Esophagus muscularis mucosa (tissue), 4 donors: ENCODE measurements at places on chromosomes 2 and 18. TPM values are rescaled to one million over a fixed set of nuclear protein-coding genes. Genes with fewer than 3 reads are reported as not detected.

GALR1 gene
- 0.06 TPM for total RNA-seq

DNA sequence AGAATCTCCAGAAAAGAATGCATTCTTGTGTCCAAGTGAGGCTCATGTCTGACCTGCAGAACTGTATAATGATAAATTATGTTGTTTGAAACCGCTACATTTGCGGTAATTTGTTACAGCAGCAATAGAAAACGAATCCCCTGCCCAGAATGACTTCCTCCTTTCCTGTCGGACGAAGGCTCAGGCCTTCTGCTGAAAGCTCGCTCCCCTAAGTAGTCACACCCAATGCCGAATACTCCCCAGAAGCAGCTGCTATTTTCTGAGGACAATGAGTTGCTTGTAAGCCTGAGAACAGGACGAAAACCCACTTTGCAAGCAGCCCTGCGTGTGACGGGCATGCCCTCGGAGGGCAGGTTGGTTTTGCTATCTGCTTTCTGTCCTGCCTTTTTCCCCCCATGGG, 27.7 kb upstream of the PTPN4 start:
- no peaks in the 10 kb centered on the region for H3K36me3 ChIP-seq
- no peak overlapping the region for H3K4me3 ChIP-seq
- no peaks in the 10 kb centered on the region for H3K4me1 ChIP-seq
- H3K27me3 ChIP-seq, result no peaks in the 10 kb centered on the region
- DNase-seq, result no peak
- H3K27ac ChIP-seq, result no peak overlapping the region

GCG gene
- total RNA-seq, result not detected

- H3K27ac ChIP-seq, result no peak overlapping the region
- H3K36me3 ChIP-seq, result peaks cover 10% of the 10 kb centered on the region
- no peaks in the 10 kb centered on the region for H3K4me1 ChIP-seq
- no peaks in the 10 kb centered on the region for H3K27me3 ChIP-seq
- H3K4me3 ChIP-seq, result no peak overlapping the region
- no peak for DNase-seq
These were observed 94.1 kb downstream of the PRPF40A start for GRCh38 chr2:152623076-152623740.

DNA sequence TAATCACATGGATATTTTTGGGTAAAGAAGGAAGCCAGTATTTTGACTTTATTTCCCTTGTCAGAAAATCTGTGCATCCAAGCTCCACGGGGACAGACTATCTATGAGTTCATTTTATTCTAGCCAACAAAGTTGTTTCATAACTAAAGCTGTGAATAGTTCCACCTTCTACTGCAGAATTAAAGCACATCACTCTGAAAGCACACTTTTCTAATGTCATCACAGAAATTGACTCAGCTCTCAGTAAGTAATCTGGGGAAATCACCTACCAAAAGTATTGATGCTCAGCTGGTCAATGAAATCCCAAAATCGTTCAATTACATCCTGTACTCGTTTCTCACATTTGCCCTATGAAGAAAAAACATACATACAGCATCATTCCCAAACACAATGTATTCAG, 19.1 kb downstream of the IAH1 start:
- no peak overlapping the region for H3K4me3 ChIP-seq
- H3K36me3 ChIP-seq, result peaks cover 97% of the 10 kb centered on the region
- no peak for DNase-seq
- peaks cover 5% of the 10 kb centered on the region for H3K4me1 ChIP-seq
- H3K27me3 ChIP-seq, result no peaks in the 10 kb centered on the region

DNA sequence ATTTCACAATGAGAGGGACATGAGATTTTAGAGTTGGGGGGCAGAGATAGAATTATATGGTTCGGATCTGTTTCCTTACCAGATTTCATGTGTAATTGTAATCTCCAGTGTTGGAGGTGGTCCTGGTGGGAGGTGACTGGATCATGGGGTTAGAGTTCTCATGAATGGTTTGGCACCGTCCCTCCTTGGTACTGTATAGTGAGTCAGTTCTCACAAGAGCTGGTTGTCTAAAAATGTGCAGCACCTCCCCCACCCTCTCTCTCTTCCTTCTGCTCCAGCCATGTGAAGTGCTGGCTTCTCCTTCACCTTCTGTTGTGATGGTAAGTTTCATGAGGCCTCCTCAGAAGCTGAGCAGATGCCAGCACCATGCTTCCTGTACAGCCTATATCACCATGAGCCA, 138.1 kb downstream of the SCG2 start:
- no peaks in the 10 kb centered on the region for H3K36me3 ChIP-seq
- DNase-seq, result no peak
- H3K27me3 ChIP-seq, result no peaks in the 10 kb centered on the region
- H3K4me3 ChIP-seq, result no peak overlapping the region

DNA sequence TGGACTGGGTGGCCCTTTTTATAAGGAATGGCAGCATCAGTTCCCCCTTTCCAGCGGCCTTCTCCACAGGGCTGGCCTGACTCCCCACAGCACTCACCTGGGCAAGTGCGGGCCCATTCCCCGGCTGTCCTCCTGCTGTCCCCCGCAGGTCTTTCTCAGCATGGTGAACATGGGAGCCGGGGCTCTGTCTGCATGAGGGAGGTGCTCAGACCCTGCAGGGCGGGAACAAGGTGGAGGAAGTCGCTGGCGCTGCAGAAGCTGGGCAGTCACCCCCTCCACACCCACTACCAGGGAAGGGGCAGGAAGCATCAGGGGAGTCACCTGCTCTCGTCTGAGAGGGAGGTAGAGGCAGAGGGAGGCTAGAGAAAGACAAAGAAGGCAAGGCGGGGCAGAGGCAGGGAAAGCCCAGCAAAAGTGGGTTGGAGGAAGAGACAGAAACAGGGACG, 12.2 kb downstream of the HES6 start:
- H3K36me3 ChIP-seq, result no peaks in the 10 kb centered on the region
- no peaks in the 10 kb centered on the region for H3K27me3 ChIP-seq
- H3K4me1 ChIP-seq, result peaks cover 50% of the 10 kb centered on the region
- H3K4me3 ChIP-seq, result no peak overlapping the region
- no peak overlapping the region for H3K27ac ChIP-seq

LOXHD1 gene
- total RNA-seq, result 0.13 TPM

- no peak overlapping the region for H3K4me3 ChIP-seq
- H3K27ac ChIP-seq, result no peak overlapping the region
- peaks cover 43% of the 10 kb centered on the region for H3K4me1 ChIP-seq
- H3K27me3 ChIP-seq, result no peaks in the 10 kb centered on the region
- no peaks in the 10 kb centered on the region for H3K36me3 ChIP-seq
These were observed 277.7 kb downstream of the RND3 start for GRCh38 chr2:150209746-150210145.

DNA sequence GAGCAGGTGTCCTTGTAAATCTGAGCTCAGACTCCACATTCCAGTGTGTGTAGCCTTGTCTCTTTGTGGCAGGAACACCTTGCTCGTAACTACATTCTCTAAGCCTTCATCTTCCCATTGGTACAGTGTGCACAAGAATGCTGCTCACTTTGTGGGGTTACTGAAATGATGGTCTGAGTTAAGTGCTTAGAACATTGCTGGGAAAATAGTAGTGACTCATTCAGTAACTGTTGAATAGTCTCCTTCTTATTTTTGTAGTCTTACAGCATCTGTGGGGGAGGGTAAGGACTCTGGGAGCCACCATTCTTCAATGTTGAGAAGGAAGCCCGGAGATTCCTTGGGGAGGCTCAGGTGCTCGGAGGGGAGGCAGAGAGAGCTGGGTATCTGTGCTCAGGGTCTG, 236.0 kb upstream of the HDAC4 start:
- H3K36me3 ChIP-seq, result no peaks in the 10 kb centered on the region
- no peaks in the 10 kb centered on the region for H3K27me3 ChIP-seq
- H3K4me3 ChIP-seq, result no peak overlapping the region
- H3K4me1 ChIP-seq, result no peaks in the 10 kb centered on the region
- H3K27ac ChIP-seq, result no peak overlapping the region
- DNase-seq, result no peak

DNA sequence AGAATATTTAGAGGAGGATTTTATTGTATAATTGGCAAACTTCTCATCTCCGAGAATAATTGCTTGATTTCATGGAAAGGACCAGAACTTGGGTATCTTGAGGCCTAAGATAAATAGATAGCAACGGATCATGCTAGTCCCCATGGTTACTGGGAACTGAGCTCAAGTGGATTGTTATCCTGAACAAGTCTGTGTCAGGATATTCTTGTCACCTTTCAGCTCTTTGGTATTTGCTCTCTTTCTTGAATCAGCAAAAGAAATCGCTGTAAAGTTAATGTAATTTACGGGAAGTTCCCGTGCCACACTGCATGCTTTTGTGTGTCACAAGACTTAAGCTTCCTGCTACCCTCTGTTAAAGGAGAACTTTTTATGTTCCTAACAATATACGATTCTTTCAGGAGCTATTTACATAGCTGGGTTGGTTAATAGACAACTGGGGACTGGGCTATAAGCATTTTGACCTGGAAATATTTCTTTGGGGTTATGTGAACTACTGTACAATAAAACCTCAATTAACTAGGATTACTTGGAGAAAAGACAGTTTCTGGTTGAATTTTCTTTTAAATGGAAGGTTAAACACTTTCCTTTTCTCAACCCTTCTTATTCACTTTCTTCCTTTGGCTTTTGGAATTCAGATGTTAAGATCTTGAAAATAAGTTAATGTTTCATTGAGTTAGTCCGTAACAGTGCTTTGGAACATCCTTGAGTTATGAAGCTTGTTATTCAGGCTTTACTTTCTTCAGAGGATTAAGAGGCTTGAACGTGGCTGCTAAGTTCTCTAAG, 151.2 kb downstream of the FMNL2 start:
- DNase-seq, result no peak
- H3K27me3 ChIP-seq, result no peaks in the 10 kb centered on the region
- no peaks in the 10 kb centered on the region for H3K36me3 ChIP-seq
- no peak overlapping the region for H3K27ac ChIP-seq
- peaks cover 4% of the 10 kb centered on the region for H3K4me1 ChIP-seq
- no peak overlapping the region for H3K4me3 ChIP-seq

GRCh38 chr18:38450876-38451275, 885.3 kb upstream of the CELF4 start:
- DNase-seq, result no peak
- H3K27me3 ChIP-seq, result no peaks in the 10 kb centered on the region
- no peak overlapping the region for H3K27ac ChIP-seq
- no peak overlapping the region for H3K4me3 ChIP-seq

DNA sequence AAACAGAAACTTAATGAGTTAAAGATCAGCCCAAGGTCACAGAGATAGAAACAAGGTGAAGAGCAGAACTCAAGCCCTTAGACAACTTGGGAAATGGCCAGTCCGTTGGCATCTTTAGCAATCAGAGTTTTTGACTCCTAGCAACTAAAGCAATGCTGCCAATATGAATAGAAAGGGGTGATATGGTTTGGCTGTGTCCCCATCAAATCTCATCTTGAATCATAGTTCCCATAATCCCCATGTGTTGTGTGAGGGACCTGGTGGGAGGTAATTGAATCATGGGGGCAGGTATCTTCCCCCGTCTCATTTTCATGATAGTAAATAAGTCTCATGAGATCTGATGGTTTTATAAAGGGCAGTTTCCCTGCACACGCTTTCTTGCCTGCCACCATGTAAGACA, 170.2 kb downstream of the DDX1 start:
- H3K36me3 ChIP-seq, result no peaks in the 10 kb centered on the region
- no peak overlapping the region for H3K4me3 ChIP-seq
- H3K27ac ChIP-seq, result no peak overlapping the region
- no peak for DNase-seq
- H3K27me3 ChIP-seq, result no peaks in the 10 kb centered on the region
- no peaks in the 10 kb centered on the region for H3K4me1 ChIP-seq

DNA sequence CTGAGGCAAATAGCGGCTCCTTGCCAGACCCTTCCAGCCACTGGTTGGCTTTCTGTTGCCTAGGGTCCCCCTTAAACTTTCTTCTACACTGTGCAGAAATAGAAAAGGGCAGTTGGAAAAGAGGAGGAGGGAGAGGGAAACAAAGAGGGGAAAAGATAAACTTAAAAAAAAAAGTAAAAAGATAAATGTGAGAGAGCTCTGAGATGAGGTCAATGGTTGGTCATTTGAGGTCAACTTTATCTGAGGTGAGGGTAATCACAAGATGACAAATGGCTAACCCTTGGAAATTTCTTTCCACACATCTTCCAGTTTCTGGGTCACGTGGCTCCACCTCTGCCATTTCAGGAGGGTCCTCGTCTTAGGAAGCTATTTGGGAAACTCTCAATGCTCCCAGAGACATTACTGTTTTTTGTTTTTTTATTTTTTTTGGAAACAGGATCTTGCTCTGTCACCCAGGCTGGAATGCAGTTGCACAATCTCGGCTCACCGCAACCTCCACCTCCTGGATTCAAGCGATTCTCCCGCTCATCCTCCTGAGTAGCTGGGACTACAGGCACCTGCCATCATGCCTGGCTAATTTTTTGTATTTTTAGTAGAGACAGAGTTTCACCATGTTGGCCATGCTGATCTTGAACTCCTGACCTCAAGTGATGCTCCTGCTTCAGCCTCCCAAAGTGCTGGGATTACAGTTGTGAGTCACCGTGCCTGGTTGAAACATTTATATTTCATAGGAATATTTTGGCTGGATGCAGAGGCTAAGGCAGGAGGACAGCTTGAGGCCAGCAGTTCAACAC, 199.9 kb downstream of the TGIF1 start:
- H3K4me3 ChIP-seq, result no peak overlapping the region
- no peak overlapping the region for H3K27ac ChIP-seq
- no peaks in the 10 kb centered on the region for H3K36me3 ChIP-seq
- peaks cover 5% of the 10 kb centered on the region for H3K4me1 ChIP-seq
- no peaks in the 10 kb centered on the region for H3K27me3 ChIP-seq
- DNase-seq, result no peak
